H9 (cell line): ENCODE measurements at places on chromosomes 13 and 19.

GRCh38 chr13:39448834-39449233 is 154.2 kb downstream of the LHFPL6 start:
- no peak for DNase-seq

GRCh38 chr13:94968040-94968756 is 255.9 kb upstream of the SOX21 start:
- peak; percentile 75 for DNase-seq

DNA sequence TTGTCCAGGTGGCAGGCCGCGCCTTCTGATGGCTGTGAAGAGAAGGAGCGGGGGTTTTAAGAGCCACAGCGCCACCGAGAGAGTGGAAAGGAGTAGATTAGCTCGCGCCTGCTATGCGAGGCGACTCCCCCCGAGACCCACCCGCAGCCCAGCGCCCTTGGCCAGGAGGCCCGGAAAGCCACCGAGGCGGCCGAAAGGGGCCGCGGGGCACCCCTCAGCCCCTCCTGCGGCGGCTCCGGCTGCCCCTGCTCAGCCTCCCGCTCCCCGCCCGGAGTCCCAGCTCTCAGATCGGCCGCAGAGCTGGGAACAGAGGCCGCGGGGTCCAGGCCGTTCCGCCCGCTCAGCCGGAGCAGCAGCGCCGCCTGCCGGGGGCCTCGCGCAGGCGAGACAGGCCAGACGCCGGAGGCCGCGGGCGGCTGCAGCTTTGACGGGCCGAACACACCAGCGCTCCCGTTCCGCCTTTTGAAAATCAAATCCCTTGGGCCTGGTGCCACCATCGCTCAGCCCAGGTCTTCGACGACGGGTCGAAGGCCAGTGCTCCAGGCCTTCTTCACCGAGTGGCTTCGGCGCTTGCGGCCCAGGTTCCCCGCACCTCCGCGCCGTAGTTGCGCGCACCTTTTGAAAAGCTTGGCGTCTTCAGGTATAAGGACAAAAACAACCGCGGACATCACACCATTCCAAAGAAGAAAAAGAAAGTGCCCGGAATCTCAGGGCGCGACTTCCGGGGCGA is 15.3 kb downstream of the CDX2 start:
- peak; percentile 88 for DNase-seq

GRCh38 chr13:50250401-50250800 is 235.2 kb downstream of the KCNRG start:
- no peak for DNase-seq

DNA sequence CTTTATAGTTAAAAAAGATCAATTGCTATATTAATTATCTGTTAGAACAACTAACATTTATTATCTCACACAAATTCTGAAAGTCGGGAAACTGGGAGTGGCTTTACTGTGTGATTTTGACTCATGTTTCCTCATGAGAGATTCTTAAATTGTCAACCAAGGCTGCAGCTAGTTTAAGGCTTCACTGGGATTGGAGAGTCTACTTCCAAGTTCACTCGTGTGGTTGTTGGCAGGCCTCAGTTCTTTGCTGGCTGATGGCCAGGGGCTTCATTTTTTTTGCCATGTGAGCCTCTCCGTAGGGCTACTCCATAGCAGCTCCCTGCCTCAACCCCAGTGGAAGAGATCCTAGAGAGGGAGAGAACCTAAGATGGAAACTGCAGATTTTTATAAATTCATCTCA is 24.5 kb upstream of the LPAR6 start:
- no peak for DNase-seq

DNA sequence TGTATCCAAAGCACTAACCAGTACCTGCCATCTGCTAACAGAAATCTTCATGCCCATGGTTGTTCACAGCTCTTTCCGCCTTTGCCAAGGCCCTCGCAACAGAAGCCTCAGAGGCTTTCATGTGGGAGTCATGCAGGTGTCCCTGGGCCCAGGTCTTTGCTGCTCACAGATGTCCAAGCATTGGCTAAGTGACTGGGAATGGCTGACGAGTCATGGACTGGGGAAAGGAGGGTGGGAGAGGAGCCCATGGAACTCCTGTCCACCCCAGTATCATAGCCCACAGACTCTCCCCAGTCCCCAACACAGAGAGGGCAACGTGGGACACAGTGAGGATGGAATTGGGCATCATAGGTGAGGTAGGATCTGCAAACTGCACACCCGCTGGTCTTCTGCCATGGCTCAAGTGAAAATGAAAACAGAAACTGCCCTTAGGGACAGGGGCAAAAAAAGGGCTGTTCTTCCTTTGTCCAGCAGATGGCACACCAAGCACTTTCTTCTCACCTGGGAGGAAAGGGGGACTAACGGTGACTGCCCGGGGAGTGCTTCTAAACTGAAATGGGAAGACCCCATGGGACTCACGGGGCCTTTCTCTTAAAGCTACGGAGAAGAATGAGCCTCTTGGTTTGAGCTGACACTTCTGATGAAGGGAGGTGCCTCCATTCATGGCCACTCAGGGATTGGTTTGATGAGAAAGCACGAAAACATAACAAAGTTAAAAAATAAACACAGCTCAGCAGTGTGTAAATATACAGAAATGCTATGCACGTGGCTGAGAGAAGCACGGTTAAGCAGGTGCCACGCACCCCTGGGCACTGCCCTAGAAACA is 11.1 kb upstream of the DHRS12 start:
- DNase-seq = peak; percentile 73

DNA sequence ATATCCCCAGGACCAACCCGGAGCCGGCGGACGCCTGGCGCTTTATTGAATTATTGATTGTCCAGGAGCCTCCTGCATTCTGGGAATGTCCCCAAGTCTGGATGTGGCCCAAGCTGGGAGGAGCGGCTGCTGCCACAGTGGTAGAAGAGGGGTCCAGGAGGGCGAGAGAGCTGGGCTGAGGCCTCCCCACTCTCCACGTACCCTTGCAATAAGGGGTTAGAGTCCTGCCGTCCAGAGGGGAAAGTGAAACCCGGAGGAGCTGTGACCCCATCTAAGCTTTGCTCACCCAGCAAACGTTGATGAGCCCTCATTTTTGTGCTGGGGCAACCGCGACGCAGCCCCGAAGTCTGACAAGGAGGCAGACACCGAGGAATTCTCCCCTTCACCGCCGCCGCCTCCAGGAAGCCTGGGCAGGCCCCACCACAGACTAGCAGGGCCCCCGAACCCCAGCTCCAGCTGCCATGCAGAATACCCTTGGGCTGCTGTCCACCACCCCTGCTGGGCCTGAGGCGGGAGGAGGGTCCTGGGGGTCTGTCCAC is 1.4 kb upstream of the C2CD4C start:
- no peak for DNase-seq

GRCh38 chr13:99178636-99179035 is 22.0 kb upstream of the UBAC2 start:
- DNase-seq = no peak

DNA sequence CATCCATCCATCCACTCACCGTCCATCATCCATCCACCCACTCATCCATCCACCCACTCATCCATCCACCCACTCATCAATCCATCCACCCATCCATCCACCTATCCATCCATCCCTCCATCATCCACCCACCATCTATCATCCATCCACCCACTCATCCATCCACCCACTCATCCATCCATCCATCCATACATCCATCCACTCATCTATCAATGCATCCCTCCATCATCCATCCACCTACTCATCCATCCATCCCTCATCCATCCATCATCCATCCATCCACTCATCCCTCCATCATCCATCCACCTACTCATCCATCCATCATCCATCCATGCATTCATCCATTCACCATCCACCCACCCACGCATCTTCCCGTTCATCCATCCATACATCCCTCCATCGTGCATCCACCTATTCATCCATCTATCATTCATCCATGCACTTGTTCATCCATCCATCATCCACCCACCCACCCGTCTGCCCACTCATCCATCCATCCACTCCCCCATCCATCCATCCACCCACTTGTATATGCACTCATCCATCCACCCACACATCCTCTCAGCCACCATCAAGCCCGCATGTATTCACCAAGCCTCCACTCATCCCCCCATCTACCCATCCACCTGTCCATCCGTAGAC is 3.6 kb downstream of the STAP2 start:
- DNase-seq = no peak

DNA sequence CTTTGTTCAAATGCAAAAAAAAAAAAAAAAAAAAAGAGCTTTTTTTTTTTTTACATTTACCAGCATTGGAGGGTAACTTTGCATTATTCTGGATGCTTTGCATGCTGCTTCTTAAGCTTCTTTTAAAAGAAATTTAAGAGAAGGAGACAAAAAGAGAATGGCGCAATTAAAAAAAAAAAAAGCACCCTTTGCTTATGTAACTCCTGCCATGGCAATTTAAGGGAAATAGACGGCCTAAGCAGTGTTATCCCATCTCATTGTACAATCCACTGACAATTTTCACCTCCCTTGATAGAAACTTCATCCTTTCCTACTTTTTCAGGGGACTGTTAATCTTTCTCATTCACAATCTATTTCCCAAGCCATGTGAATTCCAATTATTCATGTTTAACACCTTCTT is 129.8 kb downstream of the KCTD12 start:
- DNase-seq = no peak

DNA sequence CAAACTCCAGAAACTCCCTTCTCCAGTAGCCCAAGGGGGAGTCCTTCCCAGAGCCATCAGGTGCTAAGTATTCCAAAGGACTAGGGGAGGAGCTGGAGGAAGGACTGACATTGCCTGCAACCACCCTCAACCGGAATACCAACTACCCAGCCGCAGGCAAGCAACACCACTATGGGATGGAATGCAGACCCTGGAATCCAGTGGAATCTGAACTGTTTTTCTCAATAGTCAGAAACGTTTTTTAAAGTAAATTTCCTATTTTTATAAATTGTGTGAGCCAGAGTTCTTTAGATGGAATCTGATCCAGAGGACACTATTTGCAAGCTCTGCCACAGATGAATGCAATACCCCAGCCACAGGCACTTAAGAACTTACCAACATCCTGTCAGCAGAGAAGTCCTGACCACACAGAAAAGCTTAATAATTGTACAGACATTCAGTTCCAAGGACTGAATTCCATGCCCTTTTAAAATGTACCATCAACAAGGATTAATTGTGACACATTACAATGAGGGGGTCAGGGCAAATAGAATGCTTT is 92.1 kb downstream of the USP12 start:
- DNase-seq = peak; percentile 60

GRCh38 chr13:105452895-105453294 is 1082.6 kb downstream of the EFNB2 start:
- DNase-seq = no peak

DNA sequence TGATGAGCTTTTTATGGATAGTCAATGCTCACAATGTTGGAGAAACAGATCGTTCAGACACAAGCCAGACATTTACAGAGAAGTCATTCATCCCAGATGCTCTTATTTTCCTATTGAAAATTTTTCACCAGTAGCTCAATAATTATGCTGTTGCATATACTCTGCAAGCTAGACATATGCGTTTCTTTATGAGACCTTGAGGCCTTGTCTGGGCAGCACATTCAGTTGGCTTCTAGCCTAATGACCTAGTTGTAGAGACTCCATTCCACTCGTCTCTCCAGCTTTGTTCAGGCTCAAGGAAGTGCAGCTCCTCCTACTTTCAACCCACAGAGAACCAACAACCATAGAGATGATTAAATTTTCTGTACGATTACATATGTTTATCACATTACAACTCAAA is 237.7 kb downstream of the MZT1 start:
- DNase-seq = no peak

GRCh38 chr19:45768655-45768983 is 433 bp downstream of the SIX5 start:
- no peak for DNase-seq

- no peak for DNase-seq
These were observed 250.3 kb upstream of the EDNRB start for GRCh38 chr13:78168981-78169380.

GRCh38 chr19:43438291-43439031 is 23.8 kb downstream of the TEX101 start:
- DNase-seq = no peak

DNA sequence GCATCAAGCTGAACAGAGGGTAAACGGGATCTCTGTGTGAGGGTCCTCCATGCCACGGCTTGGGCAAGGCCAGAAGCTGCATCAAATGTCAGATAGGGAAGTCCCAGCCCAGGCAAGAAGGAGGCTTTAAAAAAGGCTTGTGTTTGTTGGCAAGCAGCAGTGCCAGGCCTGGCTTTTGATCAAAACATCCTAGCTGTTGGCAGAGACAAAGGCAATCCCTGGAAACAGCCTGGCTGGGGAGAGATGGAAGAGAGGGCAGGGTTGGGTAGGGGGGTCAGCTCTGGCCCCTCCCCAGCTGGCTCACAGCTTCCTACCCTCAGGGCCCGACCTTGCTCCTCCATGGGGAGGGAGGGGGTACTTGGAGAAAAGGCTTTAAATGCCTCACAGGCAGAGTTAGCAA is 61.8 kb upstream of the KCTD15 start:
- no peak for DNase-seq

DNA sequence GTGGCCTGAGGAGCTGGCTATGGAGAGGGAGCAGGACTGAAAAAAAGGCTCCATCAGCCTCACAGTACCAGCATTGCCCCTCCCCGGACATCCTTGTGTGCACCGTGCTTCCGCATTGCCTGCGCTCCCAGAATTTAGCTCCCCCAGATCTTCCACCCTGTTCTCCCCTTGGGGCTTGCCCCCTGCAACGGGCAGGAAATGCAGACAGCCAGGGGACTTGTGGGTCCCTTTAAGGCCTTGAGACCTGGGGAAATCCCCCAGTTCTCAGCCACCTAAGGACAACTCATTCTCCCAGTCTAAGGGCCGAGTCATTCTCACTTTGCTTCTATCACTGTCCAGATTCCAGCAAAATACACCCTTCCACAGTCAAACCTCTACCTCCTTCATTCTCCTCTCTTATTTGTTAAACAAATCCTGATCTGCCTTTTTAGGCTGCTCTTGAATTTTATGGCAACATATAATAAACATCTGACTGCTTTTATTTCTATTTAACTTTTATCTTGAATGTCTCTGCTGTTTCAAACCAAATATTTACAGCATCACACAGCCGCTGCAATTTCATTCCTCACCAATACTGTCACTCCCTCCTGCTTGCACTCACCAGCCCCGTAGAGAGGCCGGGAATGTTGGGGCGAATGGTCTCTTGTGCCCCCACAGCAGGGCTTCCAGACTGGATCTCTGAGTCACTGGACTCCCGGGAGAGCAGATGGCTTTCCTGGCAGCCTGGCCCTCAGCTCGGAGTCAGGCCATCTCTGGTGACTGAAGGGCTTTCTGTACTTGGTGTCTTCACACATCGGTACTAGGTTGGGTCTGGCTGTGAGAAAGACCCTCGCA is 221.9 kb downstream of the TSHZ3 start:
- no peak for DNase-seq

DNA sequence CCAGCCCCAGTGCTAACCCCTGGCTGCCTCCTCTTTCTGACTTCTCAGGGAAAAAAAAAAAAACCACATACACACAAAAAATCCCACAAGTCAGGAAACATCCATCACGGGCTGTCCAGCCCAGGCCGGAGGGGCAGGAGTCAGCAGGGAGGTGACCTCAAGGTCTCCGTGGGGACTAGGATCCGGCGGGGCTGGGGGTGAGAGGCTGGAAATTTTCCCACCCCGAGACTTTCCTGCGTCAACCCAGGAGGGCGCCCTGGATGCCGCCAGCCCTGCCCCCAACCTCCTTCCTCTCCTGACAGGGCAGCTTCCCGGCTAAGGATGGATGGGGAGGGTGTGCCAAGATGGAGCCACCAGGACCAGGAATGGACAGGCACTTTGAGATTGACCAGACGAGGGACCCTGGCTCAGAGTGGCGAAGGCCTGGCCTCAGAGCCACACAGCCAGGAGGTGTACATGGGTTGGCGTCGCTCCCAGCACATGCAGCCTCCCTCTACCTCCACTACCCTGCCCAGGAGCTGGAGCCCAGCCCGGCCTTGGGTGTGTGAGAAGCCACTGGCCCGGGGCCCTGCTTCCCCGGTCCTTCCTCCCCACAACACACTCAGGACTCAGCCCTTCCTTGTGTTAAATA is 33.3 kb downstream of the BLOC1S3 start:
- DNase-seq = no peak
